Activated naive CD8-positive, alpha-beta T cell treated with anti-CD3 and anti-CD28 coated beads, Interleukin-2, amount 10 ng/mL, durations not matched to agents 7 days and 5 days (primary cell): ENCODE measurements at places on chromosomes 13 and 19.
A peak's percentile ranks its signal among the peaks of the same experiment; 100 is the strongest.

DNA sequence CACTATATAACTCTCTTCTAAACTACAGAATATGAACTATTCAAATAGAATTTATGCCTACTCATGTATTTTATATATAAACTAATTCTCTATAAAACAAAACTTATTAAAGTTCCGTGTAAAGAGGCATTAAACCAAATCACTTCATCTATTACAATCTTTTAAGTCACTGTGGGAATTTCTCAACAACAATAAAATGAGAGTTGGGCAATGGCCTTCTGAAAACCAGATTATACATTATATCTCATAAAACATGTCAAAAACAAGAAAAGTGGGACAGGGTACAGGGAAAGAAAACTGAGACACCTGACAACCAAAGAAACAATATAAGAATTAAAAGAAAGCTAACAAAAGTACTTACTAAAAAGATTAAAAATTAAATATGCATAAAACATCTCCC is 145.2 kb downstream of the DIAPH3 start:
- no peak for DNase-seq

DNA sequence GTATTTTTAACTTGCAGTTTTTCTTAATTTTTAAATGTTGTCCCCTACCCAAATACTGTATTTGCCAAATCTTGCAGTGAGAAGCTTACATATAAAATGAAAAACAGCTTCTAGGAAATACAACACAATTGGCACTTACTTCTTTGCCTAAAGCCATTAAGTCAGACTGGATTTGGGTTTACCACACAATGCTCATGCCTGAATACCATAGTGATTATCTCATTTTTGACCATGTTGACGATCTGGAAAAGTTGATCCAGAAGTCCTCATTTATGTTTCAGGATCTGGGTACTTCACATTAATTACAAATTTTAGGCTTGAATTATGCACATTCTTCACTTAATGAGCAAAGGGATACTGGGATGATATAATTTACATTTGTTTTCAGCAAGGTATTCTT is 2.4 kb downstream of the RNF6 start:
- DNase-seq = no peak

- no peak for DNase-seq
Observed at GRCh38 chr13:22629374-22629773, 551.4 kb upstream of the SGCG start.

DNA sequence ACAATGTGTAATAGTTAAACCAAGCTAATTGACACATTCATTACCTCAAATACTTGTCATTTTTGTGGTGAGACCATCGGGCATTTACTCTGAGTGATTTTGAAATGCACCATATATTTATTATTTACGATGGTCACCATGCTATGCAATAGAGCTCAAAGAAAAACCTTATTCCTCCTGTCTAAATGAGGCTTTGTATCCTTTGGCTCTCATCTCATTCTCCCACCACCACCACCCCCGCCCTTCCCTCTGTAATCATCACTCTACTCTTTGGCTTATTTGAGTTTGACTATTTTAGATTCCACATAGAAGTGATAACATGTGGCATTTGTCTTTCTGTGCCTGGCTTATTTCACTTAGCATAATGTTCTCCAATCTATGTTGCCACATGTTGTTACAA is 124.9 kb downstream of the CYSLTR2 start:
- DNase-seq = no peak

DNA sequence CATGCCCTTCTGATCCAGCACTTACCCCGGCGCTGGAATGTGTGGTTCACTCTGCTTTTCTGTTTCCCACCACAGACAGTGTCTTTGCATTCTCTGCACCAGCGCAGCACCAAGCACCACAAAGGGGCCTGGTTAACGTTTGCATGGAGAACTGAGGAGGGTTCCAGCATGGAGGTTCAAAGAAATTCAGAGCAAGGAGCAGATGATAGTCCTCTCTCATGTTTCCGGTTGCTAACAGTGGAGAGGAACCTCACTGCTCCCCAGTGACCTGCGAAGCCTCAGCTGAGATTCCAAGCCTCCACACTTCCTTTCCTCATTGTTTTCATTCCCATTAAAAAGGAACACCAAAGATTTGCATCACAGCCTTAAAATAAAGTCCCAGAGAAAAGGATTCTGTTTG is 99.7 kb downstream of the STARD13 start:
- DNase-seq = no peak

GRCh38 chr19:42017040-42017439 is 23.0 kb upstream of the ATP1A3 start:
- no peak for DNase-seq

GRCh38 chr19:8528500-8528899 is 14.5 kb upstream of the ZNF414 start:
- no peak for DNase-seq

DNA sequence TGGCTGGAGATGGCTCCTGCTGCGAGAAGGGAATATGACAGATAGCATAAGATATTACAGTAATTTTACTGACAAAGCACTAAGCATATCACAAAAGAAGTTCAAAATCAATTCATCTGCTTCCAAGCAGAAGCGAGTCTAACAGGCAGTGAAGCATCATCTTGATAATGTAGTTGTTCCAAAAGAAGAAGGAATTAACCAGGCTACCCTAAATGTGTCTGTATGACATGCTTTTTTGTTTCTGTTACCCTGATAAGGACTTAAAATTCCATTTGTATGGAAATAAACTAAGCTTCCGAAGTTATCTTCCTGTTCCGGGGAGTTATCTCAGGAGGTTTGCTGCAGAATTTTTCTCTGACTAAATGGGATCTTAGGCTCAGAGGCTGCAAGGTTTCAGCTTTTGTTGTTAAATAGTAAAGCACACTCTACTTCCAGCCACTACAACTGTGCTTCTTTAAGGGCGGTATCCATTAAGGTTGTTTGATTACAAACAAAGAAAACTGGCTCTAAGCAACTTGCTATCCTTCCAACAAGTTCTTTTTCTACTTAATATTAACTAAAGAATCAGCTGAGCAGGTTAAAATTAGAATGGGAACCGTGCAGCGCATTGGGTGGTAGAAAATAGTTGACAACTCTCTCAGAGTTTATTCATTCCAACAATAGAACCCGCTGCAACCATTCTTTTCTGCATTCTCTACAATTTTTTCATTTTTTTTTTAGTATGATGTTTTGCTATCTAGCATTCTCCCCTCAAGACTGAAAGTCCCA is 607.3 kb downstream of the UQCRFS1 start:
- no peak for DNase-seq

GRCh38 chr19:40274585-40275544 is 10.3 kb downstream of the AKT2 start:
- DNase-seq = peak; percentile 65

GRCh38 chr13:79870766-79871165 is 389.8 kb downstream of the NDFIP2 start:
- DNase-seq = no peak

DNA sequence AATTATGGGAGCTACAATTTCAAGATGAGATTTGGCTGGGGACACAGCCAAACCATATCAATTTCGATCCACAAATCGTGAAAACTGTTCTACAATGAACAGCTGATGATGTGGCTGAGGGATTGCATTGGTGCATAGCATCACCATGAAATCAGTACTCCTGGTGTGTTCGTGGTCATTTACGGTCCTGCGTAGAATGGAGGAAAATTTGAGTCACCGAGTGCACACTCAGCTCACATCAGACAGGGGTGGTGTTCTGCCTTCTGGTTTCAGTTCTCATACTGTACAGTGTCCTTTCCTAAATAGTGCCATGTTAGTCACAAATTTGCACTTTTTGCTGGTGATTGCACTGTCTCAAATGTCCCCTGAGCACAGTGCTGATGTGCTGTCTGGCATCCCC is 39.2 kb downstream of the MYH14 start:
- DNase-seq = no peak

DNA sequence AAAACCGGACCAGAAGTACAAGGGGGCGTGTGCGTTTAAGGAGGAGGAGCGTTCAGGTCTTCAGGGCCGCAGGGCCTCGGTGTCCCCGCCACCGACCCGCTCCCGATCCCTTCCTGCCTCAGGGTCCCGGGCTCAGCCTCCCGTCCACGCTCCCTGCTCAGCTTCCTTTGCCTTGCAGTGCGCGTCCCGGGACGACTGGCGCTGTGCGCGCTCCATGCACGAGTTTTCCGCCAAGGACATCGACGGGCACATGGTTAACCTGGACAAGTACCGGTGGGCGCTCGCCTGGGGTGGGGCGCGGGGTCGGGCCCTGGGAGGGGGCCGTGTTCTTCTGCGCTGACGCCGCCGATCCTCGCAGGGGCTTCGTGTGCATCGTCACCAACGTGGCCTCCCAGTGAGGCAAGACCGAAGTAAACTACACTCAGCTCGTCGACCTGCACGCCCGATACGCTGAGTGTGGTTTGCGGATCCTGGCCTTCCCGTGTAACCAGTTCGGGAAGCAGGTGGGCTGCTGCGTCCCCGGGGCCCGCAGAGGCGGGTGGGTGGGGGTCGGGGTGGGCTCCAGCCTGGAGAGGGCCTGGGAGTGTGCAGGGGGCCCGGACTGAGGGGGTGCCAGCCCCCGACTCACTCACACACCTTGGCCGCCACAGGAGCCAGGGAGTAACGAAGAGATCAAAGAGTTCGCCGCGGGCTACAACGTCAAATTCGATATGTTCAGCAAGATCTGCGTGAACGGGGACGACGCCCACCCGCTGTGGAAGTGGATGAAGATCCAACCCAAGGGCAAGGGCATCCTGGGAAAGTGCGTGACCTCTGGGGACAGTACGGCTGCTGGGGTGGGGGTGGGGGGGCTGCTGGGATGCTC is 1.4 kb downstream of the GPX4 start:
- no peak for DNase-seq

DNA sequence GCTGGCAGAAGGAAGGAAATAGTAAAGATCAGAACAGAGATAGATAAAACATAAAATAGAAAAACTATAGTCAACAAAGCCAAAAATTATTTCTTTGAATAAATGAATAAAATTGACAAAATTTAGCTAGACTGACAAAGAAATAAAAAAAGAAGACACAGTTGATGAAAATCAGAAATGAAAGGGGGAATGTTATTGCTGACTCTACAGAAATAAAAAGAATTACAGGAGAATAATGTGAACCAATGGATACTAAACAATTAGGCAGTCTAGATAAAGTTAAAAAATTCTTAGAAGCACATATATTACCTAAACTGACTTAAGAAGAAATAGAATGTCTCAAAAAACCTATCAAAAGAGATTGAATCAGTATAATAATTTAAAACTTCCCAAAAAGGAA is 933.8 kb downstream of the PCDH9 start:
- DNase-seq = no peak

- no peak for DNase-seq
Observed at GRCh38 chr13:39016787-39017186, 21.1 kb downstream of the PROSER1 start.

- no peak for DNase-seq
Observed at GRCh38 chr19:4295972-4296771, 6.0 kb downstream of the TMIGD2 start.

DNA sequence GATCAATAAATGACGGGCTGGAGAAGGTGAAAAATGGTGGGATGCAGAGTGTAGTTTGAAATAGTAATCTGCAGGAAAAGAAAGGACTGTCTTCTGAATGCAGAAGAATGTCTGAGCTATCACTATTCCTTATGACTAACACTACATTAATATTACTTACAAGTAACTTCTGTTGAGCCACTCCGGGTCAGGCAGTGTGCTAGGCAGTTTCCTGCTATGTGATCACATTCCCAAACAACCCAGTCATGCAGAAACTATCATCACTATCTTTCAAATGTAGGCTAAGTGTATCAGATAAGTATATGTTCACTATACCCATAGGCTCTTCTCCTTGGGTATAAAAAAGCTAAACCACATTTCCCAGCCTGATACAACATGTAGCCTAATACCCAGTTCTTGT is 6.6 kb downstream of the ZNF599 start:
- no peak for DNase-seq

GRCh38 chr13:30577401-30577852 is 40.3 kb upstream of the USPL1 start:
- DNase-seq = no peak

- no peak for DNase-seq
Observed at GRCh38 chr13:79190932-79191331, 215.1 kb downstream of the RBM26 start.

DNA sequence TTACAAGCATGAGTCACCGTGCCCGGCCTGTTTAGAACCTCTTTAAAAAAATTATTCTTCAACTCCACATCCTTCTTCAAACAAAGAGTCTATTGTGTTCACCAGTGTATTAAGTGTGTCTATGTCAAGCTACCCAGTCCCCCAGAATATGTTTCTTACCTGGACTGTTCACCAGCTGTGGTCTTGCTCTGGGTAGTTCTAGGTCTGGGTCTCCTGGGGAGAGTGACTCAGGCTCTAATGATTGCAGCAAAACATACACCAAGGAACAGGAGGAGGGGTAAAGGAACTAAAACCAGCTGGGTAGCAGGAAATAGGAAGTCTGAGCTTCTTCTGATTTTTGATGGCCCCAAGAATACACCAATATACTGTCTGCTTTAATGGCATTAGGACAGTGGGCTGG is at the start of gene FPR1:
TSS of gene FPR1 (minus strand) at position 224 of the 400 bp plus-strand sequence. CDS start 4,884 bp downstream, outside the sequence.
- no peak for DNase-seq

- DNase-seq = no peak
Observed at GRCh38 chr13:47142105-47142504, 245.3 kb upstream of the HTR2A start.
